ENCODE measurements at places on chromosomes 2 and 18.
A peak's percentile ranks its signal among the peaks of the same experiment; 100 is the strongest.

GRCh38 chr2:23655934-23656596, 270.9 kb downstream of the ATAD2B start:
- no peak for DNase-seq

DNA sequence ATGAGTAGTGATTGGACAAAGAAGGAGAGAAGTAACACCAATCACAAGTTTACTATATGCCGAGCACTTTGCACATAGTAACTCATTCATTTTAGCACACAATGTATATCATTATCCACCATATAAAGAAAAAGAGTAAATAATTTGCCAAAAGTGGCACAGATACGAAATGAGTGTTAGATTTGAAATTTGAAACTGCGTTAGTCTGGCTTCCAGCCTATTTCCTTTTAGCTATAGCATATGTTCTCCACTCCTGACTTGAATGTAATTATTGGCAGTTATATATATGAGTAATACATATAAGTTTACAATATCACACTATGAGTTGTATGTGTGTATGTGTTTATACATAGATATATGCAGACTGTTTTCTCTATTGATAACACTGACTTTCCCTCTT, 98.6 kb downstream of the NOL4 start:
- DNase-seq: no peak

- DNase-seq: no peak
Observed at GRCh38 chr2:16120591-16121180, 180.3 kb downstream of the MYCN start.

DNA sequence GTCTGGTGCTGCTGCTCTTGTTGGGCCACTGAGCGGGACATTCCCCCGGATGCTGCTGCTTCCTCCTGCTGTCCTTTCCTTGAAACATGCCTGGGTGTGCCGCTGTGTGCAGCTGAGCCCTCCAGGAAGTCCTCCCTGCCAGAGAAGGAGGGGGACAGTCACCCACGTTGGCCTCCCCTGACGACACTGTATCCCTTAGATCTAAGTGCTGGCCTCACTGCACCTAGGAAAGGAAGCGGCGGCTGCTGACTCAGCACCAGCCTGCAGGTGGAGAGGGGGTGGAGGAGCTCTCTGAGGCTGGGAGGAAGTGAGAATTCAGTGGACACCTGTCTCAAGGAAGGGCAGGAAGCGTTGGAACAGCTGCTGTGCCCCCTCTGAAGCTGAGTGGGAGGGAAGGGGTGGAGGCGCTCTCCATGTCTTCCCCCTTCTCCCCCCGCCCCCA, 239.8 kb downstream of the HAUS1 start:
- peak; percentile 17 for DNase-seq

- no peak for DNase-seq
Observed at GRCh38 chr2:238711346-238711745, 136.5 kb upstream of the TWIST2 start.

DNA sequence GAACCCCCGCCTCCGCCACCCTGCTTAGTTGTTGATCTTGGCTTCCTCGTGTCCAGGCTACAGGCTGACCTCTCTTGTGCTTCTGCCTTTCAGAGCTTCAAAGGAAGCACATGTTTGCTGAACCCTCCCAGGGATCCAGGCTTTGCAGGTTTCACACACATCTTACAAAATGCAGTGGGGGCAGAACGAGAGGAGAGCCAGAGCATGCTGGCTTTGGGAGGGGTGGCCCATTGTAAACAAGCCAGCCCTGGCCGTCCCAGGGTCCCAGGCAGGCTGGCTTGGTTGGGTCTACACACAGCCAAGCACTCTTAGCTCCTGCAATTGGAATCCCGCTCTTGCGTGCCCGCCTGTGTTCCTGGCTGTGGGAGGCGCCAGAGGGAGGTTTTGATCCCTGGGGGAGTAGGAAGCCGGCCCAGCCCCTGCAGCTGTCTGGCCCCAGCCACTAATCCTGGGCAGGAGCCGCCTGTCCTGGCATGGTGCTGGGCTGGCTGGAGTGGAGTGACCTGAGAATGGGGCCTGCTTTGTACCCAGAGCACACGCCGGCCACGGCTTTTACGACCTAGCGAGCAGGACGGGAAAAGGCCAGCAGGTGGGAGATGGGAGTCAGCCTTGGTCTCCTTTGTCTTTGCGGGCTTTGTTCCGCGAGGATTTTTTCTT, 53.9 kb downstream of the SH3BP4 start:
- no peak for DNase-seq

GRCh38 chr2:241617431-241618154, 19.4 kb downstream of the THAP4 start:
- DNase-seq: no peak

DNA sequence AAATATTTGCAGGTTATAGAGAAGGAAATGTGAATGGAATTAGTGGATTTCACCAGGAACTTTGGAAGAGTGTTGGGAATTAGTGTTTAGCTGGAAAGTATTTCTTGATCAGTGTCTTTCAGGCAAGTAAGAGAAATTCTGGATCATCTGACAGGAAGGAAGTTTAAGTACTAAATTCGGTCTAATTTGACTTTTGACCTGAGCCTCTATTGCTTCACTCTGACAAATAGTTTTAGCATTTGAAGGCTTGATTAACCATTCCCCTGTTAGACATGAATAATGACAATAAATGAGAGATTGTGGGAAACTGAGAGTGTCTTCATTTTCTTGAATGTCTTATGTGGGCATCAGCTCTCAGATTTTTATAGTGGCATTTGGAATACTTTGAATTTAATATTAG, 16.0 kb downstream of the CCNT2 start:
- DNase-seq: no peak

- no peak for DNase-seq
Observed at GRCh38 chr2:236888794-236889780, 196.6 kb upstream of the COPS8 start.

- no peak for DNase-seq
Observed at GRCh38 chr2:219687882-219688559, 60.6 kb downstream of the SLC4A3 start.
